ENCODE measurements at places on chromosomes 7 and 10. TPM values are rescaled to one million over a fixed set of nuclear protein-coding genes. Genes with fewer than 3 reads are reported as not detected.

NXPH1 gene
- total RNA-seq, result not detected

NYAP1 gene
- 0.89 TPM for total RNA-seq

APBB1IP gene
- total RNA-seq, result 86.4 TPM

SCART1 gene
- total RNA-seq, result 5.6 TPM

TRPV5 gene
- total RNA-seq, result not detected

CXCL12 gene
- total RNA-seq, result not detected

- DNase-seq, result no peak
- H3K27me3 ChIP-seq, result no peaks in the 10 kb centered on the region
- H3K4me3 ChIP-seq, result no peak overlapping the region
- H3K4me1 ChIP-seq, result no peaks in the 10 kb centered on the region
Observed at GRCh38 chr10:130571674-130572073, 435.5 kb downstream of the GLRX3 start.

- H3K4me1 ChIP-seq, result no peaks in the 10 kb centered on the region
- no peak overlapping the region for H3K4me3 ChIP-seq
- no peak for DNase-seq
- H3K27me3 ChIP-seq, result peaks cover 2% of the 10 kb centered on the region
- no peaks in the 10 kb centered on the region for H3K36me3 ChIP-seq
Observed at GRCh38 chr10:113041841-113042750, 92.0 kb downstream of the TCF7L2 start.

GRCh38 chr10:96377816-96378294 lies 19.1 kb upstream of the OPALIN start:
- H3K36me3 ChIP-seq, result no peaks in the 10 kb centered on the region
- H3K4me1 ChIP-seq, result no peaks in the 10 kb centered on the region
- no peak overlapping the region for H3K4me3 ChIP-seq

DNA sequence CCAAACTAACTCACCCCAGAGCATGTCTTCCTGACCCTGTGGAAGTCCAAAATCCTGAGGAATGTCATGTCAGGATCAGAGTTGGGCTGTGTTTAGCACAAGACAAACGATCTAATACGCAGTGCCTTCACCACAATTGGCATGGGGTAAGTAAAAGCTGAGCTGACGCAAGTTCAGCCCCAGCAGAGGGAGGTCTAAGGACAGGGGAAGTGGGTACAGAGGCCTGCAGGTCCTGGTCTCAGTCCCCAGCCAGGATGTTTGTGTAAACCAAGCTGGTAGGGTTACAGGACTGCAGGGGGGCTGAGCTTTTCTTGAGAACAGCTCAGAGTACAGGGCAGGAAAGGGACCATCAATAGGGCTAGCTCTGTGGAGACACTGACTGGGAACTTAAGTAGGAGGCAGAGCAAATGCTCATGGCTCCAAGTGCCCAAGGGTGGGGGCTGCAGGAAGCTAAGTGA lies 5.3 kb upstream of the KCNIP2 start:
- DNase-seq, result no peak
- H3K4me3 ChIP-seq, result no peak overlapping the region
- no peak overlapping the region for H3K27ac ChIP-seq
- peaks cover 7% of the 10 kb centered on the region for H3K4me1 ChIP-seq
- H3K27me3 ChIP-seq, result no peaks in the 10 kb centered on the region

Measured in CD4-positive, CD25-positive, alpha-beta regulatory T cell (primary cell).